ENCODE measurements at places on chromosomes 5 and 9. TPM values are rescaled to one million over a fixed set of nuclear protein-coding genes. Genes with fewer than 3 reads are reported as not detected.

SPINK7 gene
- total RNA-seq, result not detected

FAM151B gene
- total RNA-seq, result 1.0 TPM

MEF2C gene
- 0.25 TPM for total RNA-seq

GDA gene
- total RNA-seq, result not detected

ARHGEF37 gene
- 0.80 TPM for total RNA-seq

SPAAR gene
- not detected for total RNA-seq

PCDHB8 gene
- not detected for total RNA-seq

FOXD4 gene
- 0.23 TPM for total RNA-seq

LHX6 gene
- not detected for total RNA-seq

SHROOM1 gene
- 3.0 TPM for total RNA-seq

TNFSF15 gene
- total RNA-seq, result 0.64 TPM

USP20 gene
- 78.4 TPM for total RNA-seq

CNTLN gene
- 1.7 TPM for total RNA-seq

KIAA1958 gene
- 8.0 TPM for total RNA-seq

FREM1 gene
- not detected for total RNA-seq

KIF20A gene
- 40.2 TPM for total RNA-seq

DOK3 gene
- total RNA-seq, result 5.4 TPM

EPB41L4B gene
- total RNA-seq, result not detected

PKD2L2 gene
- not detected for total RNA-seq

LCN10 gene
- total RNA-seq, result 0.34 TPM

CDC20B gene
- total RNA-seq, result 0.32 TPM

CARD6 gene
- 5.0 TPM for total RNA-seq

F12 gene
- 1.2 TPM for total RNA-seq

PCDHB13 gene
- not detected for total RNA-seq

SNCAIP gene
- not detected for total RNA-seq

LOX gene
- not detected for total RNA-seq

PAPPA gene
- not detected for total RNA-seq

DAB2IP gene
- not detected for total RNA-seq

NKD2 gene
- 33.6 TPM for total RNA-seq

OR2K2 gene
- not detected for total RNA-seq

ESM1 gene
- 0.20 TPM for total RNA-seq

SLCO6A1 gene
- not detected for total RNA-seq

FCHSD1 gene
- total RNA-seq, result 55.6 TPM

PCA3 gene
- total RNA-seq, result not detected

OGN gene
- not detected for total RNA-seq

LCN9 gene
- not detected for total RNA-seq
